Jurkat, Clone E6-1 (cell line): ENCODE measurements at places on chromosomes 2 and 18.

DNA sequence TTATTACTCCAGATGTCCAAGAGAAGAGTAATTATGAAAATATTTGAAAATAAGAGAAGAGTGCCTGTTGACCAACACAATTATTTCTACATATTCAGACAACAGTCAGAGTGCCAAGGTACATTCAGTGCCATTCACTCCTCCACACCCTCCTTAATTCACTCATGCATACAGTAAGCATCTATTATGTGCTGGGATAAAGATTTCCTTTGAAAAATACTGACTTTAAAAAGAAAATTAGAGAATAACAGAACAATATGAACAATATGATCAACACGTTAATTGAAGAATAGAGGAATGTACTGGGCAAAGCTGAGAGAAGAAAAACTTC lies 203.6 kb downstream of the L3MBTL4 start:
- no peak for DNase-seq

DNA sequence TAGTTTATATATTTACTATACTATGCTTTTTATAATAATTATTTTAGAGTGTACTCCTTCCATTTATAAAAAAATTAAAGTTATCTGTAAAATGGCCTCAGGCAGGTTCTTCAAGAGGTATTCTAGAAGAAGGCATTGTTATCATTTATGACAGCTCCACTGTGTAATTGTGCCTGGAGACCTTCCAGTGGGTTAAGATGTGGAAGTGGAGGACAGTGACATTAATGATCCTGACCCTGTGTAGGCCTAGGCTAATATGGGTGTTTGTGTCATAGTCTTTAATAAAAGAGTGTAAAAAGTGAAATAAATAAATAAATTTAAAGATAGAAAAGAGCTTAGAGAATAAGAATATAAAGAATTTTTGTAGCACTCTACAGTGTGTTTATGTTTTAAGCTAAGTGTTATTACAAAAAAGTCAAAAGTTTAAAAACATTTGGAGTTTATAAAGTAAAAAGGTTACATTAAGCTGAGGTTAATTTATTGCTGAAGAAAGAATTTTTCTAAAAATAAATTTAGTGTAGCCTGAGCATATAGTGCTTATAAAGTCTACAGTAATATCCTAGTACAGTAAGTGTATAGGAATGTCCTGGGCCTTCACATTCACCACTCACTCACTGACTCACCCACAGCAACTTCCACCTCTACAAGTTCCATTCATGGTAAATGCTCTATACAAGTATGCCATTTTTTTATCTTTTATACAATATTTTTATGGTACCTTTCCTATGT lies 190.0 kb upstream of the SESTD1 start:
- no peak for DNase-seq

DNA sequence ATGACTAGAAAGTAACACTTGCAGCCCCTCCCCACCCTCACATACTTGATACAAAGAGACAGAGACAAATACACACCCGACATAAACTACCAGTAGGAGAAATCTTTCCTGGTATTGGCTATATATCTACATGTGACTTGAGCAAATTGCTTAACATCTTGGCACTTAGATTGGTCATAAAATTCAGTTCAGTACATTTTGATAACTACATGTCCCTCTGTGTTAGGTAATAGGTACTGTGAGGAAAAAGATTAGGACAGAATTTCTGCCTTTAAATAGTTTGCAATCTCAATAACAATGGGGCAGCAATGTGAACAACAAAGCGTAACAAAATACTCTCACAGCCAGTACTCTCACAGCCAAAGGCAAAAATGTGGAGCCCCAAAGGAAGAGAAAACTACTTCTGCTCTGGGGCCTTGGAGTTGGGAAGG lies 670.0 kb upstream of the ACVR2A start:
- DNase-seq, result no peak

GRCh38 chr2:32825291-32825712 lies 121.5 kb upstream of the LTBP1 start:
- no peak for DNase-seq
